ENCODE measurements at places on chromosomes 2 and 18.

GRCh38 chr2:68282811-68283418 lies 30.6 kb upstream of the PPP3R1 start:
- H3K4me1 ChIP-seq: no peaks in the 10 kb centered on the region
- no peak for DNase-seq
- H3K27ac ChIP-seq: no peak overlapping the region
- no peaks in the 10 kb centered on the region for H3K36me3 ChIP-seq
- H3K4me3 ChIP-seq: no peak overlapping the region

- H3K27me3 ChIP-seq: no peaks in the 10 kb centered on the region
- H3K4me3 ChIP-seq: no peak overlapping the region
- DNase-seq: no peak
- no peak overlapping the region for H3K27ac ChIP-seq
- no peaks in the 10 kb centered on the region for H3K4me1 ChIP-seq
These were observed 61.1 kb downstream of the ANTXR1 start for GRCh38 chr2:69073928-69074570.

GRCh38 chr2:88331239-88331638 lies 121.3 kb downstream of the FOXI3 start:
- H3K27ac ChIP-seq: no peak overlapping the region
- no peaks in the 10 kb centered on the region for H3K36me3 ChIP-seq
- H3K27me3 ChIP-seq: no peaks in the 10 kb centered on the region
- no peak for DNase-seq

DNA sequence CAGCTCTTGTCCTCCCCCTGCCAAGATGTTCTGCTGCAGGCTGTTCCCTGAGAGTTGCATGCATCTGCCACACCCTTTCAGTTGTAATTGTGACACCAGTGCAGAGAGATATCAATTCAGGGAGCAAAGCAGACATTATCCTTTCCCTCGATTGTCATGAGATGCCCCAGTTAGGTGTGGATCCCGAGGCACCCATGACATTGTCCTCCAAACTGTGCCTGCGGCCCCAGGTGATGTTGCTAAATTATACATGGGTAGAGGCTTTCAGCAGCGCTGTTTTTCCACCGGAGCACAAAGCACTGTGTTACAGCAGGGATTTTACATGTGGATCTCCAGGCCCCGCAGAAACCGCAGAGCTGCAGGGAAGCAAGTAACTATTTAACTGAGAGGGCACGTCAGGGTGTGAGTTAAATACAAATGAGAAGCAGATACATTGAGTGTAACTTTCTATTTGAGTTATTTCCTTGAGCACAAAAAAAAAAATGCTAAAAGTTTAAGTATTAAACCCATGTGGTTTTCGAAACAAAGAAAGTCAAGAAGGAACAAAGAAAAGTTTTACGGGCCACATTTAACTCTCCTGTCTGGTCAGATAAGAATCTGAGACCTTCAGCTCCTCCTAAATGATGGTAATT lies 90.3 kb upstream of the BCL2L11 start:
- no peak overlapping the region for H3K27ac ChIP-seq
- H3K36me3 ChIP-seq: no peaks in the 10 kb centered on the region
- DNase-seq: no peak

- H3K27ac ChIP-seq: no peak overlapping the region
- no peak for DNase-seq
- peaks cover 4% of the 10 kb centered on the region for H3K4me1 ChIP-seq
These were observed 23.2 kb downstream of the KCNF1 start for GRCh38 chr2:10934979-10935350.

DNA sequence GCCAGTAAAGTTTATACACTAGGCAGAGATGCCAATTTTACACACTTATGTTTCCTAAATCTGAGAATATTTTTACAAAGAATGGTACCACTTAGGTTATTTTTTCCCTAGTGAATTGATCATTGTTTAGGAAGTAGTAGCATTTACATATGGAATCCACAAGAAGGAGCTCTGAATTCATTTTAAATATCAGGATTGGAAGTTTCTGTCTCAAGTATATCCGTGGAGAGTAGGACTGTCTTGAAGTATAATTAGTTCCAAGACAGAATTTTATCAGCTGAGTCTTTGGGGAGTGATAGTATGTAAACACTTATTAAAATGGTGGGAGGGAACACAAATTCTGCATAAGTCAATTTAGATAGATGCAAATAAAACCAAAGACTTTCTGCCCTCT lies 82.3 kb upstream of the FAM98A start:
- H3K36me3 ChIP-seq: no peaks in the 10 kb centered on the region
- no peaks in the 10 kb centered on the region for H3K27me3 ChIP-seq
- no peak overlapping the region for H3K27ac ChIP-seq
- H3K4me3 ChIP-seq: no peak overlapping the region
- H3K4me1 ChIP-seq: peaks cover 6% of the 10 kb centered on the region

- H3K27me3 ChIP-seq: no peaks in the 10 kb centered on the region
- no peaks in the 10 kb centered on the region for H3K4me1 ChIP-seq
- H3K27ac ChIP-seq: no peak overlapping the region
- no peak for DNase-seq
- no peak overlapping the region for H3K4me3 ChIP-seq
These were observed 131.3 kb downstream of the EN1 start for GRCh38 chr2:118716102-118716501.

GRCh38 chr2:165698444-165698884 lies 95.6 kb downstream of the GALNT3 start:
- DNase-seq: peak; percentile 64
- peaks cover 4% of the 10 kb centered on the region for H3K4me1 ChIP-seq
- no peaks in the 10 kb centered on the region for H3K27me3 ChIP-seq
- H3K4me3 ChIP-seq: no peak overlapping the region
- H3K27ac ChIP-seq: no peak overlapping the region
- H3K36me3 ChIP-seq: no peaks in the 10 kb centered on the region

DNA sequence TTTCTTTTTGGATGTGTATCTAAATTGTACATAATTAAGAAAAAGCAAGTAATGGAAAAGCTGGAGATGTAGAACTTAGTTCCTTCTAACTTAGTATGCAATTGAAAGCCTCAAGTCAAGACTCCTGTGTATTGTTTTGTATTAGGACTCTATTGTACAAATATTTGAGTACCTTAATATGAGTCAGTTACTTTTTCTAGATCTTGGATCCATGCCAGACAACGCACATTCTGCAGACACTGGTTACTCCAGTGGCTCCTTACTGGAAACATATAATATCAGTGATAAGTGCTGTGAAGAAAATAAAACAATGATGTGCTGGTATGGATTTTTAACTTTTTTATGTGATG lies 1.5 kb downstream of the SLC39A10 start:
- peak; percentile 56 for DNase-seq
- H3K36me3 ChIP-seq: no peaks in the 10 kb centered on the region
- peaks cover 13% of the 10 kb centered on the region for H3K4me1 ChIP-seq
- peak overlapping the region; percentile 98 for H3K27ac ChIP-seq

- peak; percentile 64 for DNase-seq
- no peak overlapping the region for H3K4me3 ChIP-seq
- H3K4me1 ChIP-seq: no peaks in the 10 kb centered on the region
- H3K27ac ChIP-seq: no peak overlapping the region
- H3K27me3 ChIP-seq: no peaks in the 10 kb centered on the region
- H3K36me3 ChIP-seq: no peaks in the 10 kb centered on the region
These were observed 54.5 kb upstream of the BIN1 start for GRCh38 chr2:127161176-127162136.

DNA sequence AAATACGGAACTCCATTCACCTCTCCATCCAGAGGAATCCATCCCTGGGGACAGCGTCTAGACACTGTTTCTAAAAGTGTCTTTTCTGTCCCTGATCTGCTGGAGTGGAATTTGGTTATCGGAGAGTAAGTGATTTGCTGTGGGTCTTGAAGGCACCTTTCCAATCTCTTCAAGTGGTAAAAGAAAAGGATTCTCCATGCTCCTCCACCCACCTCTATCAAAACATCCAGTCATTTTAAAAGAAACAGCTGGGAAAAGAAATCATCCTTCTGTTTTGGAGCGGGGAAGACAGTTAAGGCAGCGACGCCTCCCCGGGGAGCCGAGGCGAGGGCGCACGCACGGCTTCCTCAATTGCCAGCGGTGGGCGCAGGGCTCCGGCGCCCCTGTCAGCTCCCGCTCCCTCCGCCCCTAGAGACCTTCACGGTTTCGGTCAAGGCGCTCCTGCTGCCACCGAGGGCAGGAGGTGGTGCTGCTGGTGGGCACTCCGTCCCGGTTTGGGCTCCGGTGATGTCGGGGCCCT lies 547 bp downstream of the SLC35F5 start:
- no peak for DNase-seq
- no peaks in the 10 kb centered on the region for H3K36me3 ChIP-seq
- H3K4me3 ChIP-seq: peak overlapping the region; percentile 86
- no peaks in the 10 kb centered on the region for H3K27me3 ChIP-seq
- H3K4me1 ChIP-seq: peaks cover 9% of the 10 kb centered on the region
- peak overlapping the region; percentile 86 for H3K27ac ChIP-seq

- peak; percentile 57 for DNase-seq
- peak overlapping the region; percentile 45 for H3K27ac ChIP-seq
- H3K4me1 ChIP-seq: peaks cover 43% of the 10 kb centered on the region
- no peaks in the 10 kb centered on the region for H3K36me3 ChIP-seq
- H3K27me3 ChIP-seq: no peaks in the 10 kb centered on the region
- H3K4me3 ChIP-seq: no peak overlapping the region
These were observed 24.3 kb downstream of the NCK2 start for GRCh38 chr2:105768961-105769452.

DNA sequence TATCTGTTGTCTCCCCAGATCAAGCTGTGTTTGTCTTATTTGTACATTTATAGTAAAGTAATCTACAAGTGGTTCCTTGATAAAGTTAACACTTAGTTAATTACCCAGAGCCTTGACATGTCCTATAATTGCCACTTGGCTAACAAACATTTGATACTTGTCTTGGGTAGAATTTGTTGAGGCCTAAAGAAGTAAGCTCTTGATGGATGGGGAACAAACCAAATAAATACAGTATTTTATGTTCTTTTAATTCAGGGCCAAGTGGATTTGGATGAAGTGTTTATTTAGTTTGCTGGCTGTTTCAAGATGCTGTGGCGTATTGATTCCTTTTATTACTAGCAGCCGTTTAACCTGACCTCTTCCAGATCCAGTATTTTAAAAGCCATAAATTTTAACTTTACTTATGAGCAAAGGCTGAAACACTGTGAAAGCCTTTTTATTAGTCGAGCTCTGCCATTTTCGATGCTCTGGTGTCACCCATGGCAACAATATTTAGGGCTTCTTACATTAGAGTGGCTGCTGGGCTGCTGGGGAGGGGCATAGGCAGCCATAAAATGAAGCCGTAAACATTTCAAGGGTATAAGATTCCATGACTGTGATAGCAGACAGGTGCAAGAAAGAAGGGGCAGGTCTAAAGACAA lies 401.6 kb upstream of the NRP2 start:
- no peaks in the 10 kb centered on the region for H3K36me3 ChIP-seq
- H3K4me3 ChIP-seq: no peak overlapping the region

GRCh38 chr2:173828189-173829142 lies 136.7 kb downstream of the SP3 start:
- DNase-seq: no peak
- peaks cover 17% of the 10 kb centered on the region for H3K4me1 ChIP-seq
- no peaks in the 10 kb centered on the region for H3K27me3 ChIP-seq
- no peaks in the 10 kb centered on the region for H3K36me3 ChIP-seq
- H3K27ac ChIP-seq: no peak overlapping the region

- H3K4me3 ChIP-seq: no peak overlapping the region
- no peak for DNase-seq
- no peaks in the 10 kb centered on the region for H3K27me3 ChIP-seq
- H3K36me3 ChIP-seq: no peaks in the 10 kb centered on the region
- no peak overlapping the region for H3K27ac ChIP-seq
These were observed 15.8 kb downstream of the KCTD18 start for GRCh38 chr2:200494048-200494447.

DNA sequence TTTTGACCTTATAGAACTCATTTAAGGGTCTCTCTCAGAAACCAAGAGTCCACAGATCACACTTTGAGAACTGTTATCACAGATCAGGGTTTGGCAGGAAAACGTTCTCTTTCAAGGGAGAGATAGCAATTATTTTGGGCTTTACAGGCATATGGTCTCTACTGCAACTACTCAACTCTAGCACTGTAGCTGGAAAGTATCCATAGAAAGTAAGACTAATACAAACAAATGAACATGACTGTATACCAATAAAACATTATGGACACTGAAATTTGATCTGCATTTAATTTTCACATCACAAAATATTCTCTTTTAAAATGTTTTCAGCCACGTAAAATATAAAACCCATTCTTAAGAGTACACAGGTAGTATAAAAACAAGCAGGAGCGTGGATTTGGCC lies 100.5 kb downstream of the TRIP12 start:
- H3K4me3 ChIP-seq: no peak overlapping the region
- H3K27ac ChIP-seq: no peak overlapping the region
- no peaks in the 10 kb centered on the region for H3K36me3 ChIP-seq
- DNase-seq: no peak
- H3K27me3 ChIP-seq: no peaks in the 10 kb centered on the region
- H3K4me1 ChIP-seq: no peaks in the 10 kb centered on the region

- no peaks in the 10 kb centered on the region for H3K27me3 ChIP-seq
- DNase-seq: no peak
- H3K4me1 ChIP-seq: peaks cover 11% of the 10 kb centered on the region
- H3K4me3 ChIP-seq: no peak overlapping the region
- H3K27ac ChIP-seq: no peak overlapping the region
These were observed 40.0 kb upstream of the FAHD2A start for GRCh38 chr2:95362486-95362885.

DNA sequence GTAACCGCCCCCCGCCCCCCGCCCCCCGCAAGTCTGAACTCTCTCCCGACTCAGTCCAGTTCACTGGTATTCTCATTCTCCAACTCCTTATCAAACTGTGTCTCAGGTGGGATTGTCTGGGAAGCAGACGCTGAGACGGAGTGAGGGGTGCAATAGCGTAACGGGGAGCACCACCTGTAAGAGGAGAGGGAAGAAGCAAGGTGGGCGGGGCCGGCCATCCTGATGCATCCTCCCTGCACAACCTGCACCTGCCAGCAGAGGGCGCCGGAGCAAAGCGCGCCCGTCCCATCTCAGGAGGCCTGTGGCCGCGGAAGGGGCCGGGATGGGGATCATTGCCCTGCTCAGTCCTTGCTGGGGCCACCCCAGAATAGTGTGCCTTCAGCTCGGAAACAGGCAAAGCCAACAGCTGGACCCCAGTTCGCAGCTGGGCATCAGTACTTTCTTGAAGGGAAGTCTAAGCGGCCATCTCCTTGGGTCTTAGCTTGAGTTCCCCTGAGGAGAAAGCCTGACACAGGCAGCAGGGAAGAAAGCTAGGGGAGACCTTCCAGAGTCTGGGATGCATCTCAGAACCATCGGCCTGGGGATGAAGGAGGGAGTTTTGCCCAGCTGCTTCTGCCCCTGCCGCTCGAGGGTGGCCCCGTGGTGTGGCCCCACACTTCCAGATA lies 208.0 kb downstream of the TFCP2L1 start:
- no peak overlapping the region for H3K27ac ChIP-seq
- peaks cover 8% of the 10 kb centered on the region for H3K4me1 ChIP-seq

- H3K4me1 ChIP-seq: no peaks in the 10 kb centered on the region
- no peak overlapping the region for H3K27ac ChIP-seq
- H3K27me3 ChIP-seq: no peaks in the 10 kb centered on the region
- no peaks in the 10 kb centered on the region for H3K36me3 ChIP-seq
- no peak overlapping the region for H3K4me3 ChIP-seq
These were observed 16.6 kb downstream of the TRAF3IP1 start for GRCh38 chr2:238336793-238337444.

DNA sequence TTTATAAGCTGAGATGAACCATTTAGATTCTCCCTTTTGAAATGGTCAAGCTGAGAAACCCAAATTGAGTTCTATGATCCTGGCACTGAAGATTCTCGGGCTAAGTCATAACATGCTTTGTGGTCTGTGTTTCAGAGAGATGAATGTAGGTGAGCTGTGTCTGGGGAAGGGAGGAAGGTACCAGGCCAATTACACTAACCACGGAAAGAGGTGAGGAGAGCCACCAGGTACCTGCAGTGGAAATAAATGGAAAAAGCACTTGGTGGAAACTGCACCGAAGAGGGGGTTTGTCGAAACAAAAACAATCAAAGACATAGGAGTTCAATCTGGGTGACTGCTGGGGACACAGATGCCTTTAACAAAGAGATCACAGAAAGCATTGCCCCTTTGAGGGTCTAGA lies 963 bp upstream of the MRPL44 start:
- no peaks in the 10 kb centered on the region for H3K36me3 ChIP-seq
- peaks cover 32% of the 10 kb centered on the region for H3K4me1 ChIP-seq
- H3K4me3 ChIP-seq: no peak overlapping the region
- H3K27me3 ChIP-seq: no peaks in the 10 kb centered on the region

Measured in testis (tissue), 5 donors.